Pancreas (tissue), 10 donors: ENCODE measurements at places on chromosomes 5 and 9. TPM values are rescaled to one million over a fixed set of nuclear protein-coding genes. Genes with fewer than 3 reads are reported as not detected.

DNA sequence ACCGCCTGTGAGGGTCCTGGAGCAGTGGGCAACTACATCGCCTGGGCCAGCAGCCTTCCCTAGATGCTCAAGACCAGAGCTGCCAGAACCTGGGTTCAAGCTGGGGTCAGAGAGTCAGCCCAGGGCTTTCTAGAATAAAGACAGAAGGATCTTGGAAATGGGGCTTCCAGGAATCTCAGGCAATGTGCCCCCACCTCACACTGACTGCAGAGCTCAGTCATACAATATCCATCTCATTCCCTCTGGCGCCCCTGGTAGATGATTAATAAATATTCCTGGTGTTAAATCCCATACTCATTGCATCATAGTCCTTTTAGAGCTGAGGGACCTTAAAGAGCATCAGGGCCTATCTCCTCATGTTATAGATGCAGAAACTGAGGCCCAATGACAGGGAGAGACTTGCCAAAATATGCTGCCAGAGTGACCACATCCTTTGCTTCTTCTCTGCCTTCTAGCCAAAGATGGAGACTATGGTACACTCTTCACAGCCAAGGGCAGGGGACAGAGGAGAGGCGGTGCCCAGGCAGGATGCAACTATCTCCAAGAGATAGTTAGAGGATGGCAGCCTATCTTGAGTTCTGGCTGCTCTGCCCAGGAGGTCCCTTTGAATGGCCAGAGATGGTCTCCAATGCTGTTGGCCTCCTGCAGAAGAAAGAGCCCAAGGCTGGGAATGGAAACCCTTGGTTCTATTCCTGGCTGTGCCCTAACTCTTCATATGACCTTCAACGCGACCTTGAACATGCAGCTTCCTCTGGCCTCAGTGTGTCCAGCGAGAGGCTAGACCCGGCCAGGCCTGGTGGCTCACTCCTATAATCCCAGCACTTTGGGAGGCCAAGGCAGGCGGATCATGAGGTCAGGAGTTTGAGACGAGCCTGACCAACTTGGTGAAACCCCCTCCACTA, 36.2 kb upstream of the IL17B start:
- no peaks in the 10 kb centered on the region for H3K27me3 ChIP-seq
- no peaks in the 10 kb centered on the region for H3K4me1 ChIP-seq
- H3K36me3 ChIP-seq, result no peaks in the 10 kb centered on the region
- no peak overlapping the region for H3K4me3 ChIP-seq
- no peak for DNase-seq

GRCh38 chr5:173745557-173745956, 129.1 kb upstream of the BOD1 start:
- H3K27ac ChIP-seq, result no peak overlapping the region
- H3K36me3 ChIP-seq, result no peaks in the 10 kb centered on the region
- H3K27me3 ChIP-seq, result no peaks in the 10 kb centered on the region
- no peak for DNase-seq
- no peaks in the 10 kb centered on the region for H3K4me1 ChIP-seq

DNA sequence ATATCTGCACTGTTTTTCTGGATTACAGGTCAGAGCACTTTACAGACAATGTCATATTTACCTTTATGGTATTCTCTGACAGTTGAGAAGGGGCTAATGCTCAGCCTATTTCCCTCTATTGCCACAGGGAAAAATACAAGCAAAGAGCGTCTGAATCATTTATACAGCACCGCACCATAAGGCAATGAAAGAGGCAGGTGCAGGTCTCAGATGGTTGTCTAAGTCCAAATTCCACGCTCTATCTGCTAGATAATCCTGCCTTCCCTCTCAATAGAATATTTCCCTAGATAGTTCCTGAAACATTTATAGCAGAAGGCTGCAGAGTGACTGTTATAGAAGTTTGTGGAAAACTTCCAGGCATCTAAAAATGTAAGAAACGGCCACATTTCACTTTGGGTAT, 446.1 kb upstream of the CDH6 start:
- no peaks in the 10 kb centered on the region for H3K36me3 ChIP-seq
- no peak overlapping the region for H3K27ac ChIP-seq
- no peak for DNase-seq
- no peaks in the 10 kb centered on the region for H3K27me3 ChIP-seq

GRCh38 chr5:759111-759751, 25.3 kb downstream of the ZDHHC11B start:
- H3K36me3 ChIP-seq, result no peaks in the 10 kb centered on the region
- peaks cover 5% of the 10 kb centered on the region for H3K4me1 ChIP-seq
- H3K4me3 ChIP-seq, result no peak overlapping the region
- no peaks in the 10 kb centered on the region for H3K27me3 ChIP-seq

Gene SHISAL2B
- 69.8 TPM for polyA plus RNA-seq
